IPS DF 6.9 (cell line): ENCODE measurements at places on chromosomes 7 and 10.

GRCh38 chr10:72509941-72510340 lies 115.9 kb downstream of the MICU1 start:
- no peak for DNase-seq

DNA sequence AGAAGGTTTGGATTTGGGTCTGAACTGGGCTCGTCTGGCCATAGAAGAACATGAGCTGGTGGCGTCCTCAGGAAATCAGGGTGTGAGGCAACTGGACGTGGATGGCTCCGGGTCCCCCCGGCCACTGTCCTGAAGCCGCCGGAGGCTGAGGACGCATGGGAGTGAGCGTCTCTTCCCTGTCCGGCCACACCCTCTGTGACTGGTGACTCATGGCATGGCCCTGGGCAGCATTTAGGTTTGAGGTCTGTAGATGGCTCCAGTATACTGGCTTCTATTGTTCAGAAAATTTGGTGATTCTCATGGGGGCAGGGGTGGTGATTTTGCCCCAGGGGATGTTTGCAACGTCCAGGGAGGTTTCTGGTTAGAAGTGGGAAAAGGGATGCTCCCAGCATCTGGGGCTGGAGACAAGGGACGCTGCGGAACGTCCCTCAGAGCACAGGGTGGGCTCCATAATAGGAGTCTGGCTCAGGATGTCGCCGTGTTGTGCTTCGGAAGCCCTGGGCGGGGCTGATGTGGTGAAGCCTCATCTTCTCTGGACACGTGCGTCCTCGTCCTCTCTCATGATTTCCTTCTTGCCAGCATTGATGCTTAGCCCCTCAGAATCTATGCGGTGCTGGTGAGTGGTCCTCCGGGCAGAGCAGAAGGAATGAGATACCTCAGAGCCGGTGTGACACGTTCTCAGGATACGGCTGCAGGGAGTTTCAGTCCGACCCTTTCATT lies 49.9 kb downstream of the PITRM1 start:
- no peak for DNase-seq

DNA sequence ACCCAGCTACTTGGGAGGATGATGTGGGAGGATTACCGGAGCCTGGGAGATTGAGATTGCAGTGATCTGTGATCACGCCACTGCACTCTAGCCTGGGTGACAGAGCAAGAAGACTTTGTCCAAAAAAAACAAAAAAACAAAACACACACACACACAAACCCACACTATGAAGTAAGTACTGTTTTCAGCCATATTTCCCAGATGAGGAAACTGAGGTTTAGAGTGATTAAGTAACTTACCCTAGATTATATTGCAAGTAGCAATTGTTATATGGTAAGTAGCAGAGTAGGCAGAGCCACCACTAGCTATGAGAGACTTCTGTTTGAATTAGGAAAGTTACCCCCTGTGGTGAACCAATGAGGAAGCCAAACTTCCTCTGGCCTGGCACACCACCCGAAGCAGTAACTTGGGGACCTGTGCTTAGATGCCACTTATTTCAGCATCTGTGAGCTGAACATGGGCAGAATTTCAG lies 61.9 kb downstream of the MCU start:
- no peak for DNase-seq

DNA sequence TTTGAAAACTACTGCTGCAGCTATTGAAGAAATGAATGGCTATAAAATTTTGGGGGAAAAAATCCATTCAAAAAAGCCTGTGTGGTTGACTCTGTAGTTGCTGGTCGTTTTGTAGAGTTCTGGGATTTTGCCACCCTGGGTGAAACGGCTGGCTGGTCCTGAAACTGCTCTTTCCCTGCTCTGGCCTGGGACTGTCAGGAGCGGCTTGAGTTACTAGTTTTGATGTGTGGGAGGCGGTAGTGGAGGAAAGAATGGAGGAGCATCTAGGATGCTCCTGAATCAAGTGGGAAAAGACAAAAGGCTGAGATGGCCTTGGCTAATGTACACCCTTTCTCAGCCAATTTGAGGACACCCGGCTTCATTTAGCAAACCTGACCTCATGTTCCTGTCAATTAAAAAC lies 72.5 kb downstream of the ZNF365 start:
- DNase-seq, result no peak

DNA sequence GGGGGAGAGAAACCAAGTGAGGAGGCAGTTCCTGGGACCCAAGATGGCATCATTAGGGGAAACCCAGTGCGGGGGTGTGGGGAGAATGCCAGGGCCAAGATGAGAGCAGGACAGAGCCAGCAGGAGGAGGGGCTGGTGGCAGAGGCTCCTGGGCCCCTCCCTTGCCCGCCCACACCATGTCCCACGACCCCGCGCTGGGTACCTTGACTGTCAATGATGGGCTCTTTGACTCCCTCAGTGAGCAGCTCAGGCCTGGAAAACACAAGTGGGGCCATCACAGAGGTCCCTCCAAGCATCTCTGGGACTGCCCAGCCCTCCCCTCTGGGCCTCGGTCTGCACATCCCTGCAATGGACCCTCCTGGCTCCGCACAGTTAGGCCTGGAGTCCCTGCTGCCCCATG lies 75.4 kb downstream of the RABGEF1 start:
- no peak for DNase-seq
